ENCODE measurements at places on chromosomes 7 and 10. TPM values are rescaled to one million over a fixed set of nuclear protein-coding genes. Genes with fewer than 3 reads are reported as not detected.

- DNase-seq: no peak
These were observed 44.1 kb downstream of the MTURN start for GRCh38 chr7:30178748-30179436.

- DNase-seq: no peak
These were observed 78.2 kb downstream of the FAM53B start for GRCh38 chr10:124665980-124666379.

DNA sequence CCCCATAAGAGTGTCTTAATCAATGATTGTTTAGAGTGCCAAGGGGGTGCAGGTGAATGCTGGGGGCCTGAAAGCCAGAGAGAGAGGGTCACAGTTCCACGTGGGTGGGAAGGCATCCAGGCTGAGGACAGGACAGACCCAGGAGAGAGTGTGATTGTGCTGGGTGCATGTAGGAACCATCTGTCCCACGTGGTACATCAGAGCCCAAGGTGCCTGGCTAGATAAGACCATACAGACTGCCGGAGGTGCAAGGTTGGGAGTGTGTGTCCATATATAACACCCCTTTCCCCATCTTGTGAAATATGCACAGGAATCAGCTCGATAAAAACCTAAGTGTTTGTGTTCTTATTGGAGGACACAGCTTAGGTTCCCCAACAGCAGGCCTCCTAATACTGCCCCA lies 85.5 kb downstream of the WIPF3 start:
- DNase-seq: no peak

DNA sequence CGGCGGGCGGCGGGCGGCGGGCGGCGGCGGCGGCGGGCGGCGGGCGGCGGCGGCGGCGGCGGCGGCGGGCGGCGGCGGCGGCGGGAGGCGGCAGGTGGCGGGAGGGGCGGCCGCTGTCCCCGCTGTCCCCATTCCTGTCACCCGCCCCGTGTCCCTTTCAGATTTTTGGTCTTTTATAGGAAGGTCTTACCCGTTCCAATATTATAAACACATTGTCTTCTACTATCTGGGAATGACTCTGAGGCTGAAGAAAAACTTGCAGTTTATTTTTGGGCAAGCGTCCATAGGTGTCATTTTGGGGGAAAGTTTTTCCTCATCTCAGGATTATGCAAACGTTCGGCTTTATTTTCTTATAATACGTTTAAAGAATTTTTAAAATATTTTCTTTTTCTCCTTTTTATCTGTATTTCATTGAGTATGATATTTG lies 578 bp downstream of the ZNF713 start:
- DNase-seq: no peak

DNA sequence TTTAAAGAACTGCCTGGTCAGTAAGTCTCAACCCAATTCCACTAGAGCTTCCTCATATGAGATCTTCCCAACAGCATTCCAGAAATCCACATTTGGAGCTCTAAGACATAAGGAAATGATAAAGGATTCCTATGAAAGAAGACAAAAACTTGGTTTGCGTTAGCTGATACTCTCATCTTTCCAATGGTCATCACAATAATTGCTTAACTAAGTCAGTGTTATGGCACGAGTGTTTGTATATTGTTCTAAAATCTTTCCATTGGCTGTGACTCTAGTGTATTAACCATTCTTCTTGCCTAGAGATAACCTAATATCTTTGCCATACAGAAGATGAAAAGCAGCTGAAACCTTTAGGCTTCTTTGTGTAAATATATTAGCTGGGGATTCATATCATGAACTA lies 289.0 kb downstream of the SNX13 start:
- DNase-seq: no peak

DNA sequence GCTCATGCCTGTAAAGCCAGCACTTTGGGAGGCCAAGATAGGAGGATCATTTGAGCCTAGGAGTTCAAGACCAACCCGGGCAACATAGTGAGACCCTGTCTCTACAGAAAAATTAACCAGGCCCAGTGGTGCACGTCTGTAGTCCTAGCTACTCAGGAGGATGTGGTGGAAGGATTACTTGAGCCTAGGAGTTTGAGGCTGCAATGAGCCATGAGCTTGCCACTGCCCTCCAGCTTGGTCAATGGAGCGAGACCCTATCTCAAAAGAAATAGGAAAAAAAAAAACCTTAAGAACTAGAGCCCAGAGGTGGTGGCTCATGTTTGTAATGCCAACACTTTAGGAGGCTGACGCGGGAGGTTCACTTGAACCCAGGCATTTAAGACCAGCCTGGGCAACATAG lies 2.2 kb downstream of the STRA8 start:
- DNase-seq: no peak

GRCh38 chr10:85607043-85607695 lies 759.4 kb downstream of the GRID1 start:
- no peak for DNase-seq

GRCh38 chr10:43819464-43820230 lies 171.0 kb upstream of the ZNF32 start:
- no peak for DNase-seq

- no peak for DNase-seq
These were observed 545 bp downstream of the GIGYF1 start for GRCh38 chr7:100693312-100694097.

DNA sequence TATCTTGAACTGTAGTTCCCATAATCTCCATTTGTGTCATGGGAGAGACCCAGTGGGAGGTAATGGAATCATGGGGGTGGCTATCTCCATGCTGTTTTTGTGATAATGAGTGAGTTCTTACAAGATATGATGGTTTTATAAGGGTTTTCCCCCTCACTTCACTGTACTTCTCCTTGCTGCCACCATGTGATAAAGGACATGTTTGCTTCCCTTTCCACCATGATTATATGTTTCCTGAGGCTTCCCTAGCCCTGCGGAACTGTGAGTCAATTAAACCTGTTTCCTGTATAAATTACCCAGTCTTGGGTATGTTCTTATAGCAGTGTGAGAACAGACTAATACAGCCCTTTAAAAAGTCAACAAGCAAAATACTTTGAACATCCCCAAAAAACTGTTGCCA lies 427.7 kb downstream of the HTR7 start:
- no peak for DNase-seq

DNA sequence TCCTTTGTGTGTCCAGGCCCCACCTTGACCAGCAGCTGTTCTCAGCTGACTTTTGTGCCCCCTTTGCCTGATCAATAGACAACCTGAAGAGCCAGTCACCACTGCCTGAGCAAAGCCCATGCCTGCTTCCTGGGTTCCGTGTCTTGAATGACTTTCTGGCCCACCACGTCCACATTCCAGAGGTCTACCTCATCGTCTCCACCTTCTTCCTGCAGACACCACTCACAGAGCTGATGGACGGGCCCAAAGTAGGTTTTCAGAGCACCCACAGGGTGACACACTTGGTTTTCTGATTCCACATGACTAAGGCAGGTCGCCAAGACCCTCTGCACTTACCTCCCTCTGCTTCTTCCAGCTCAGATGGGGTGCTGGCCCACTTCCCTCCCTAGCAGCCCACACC lies 126.8 kb downstream of the WDFY4 start:
- DNase-seq: no peak

- DNase-seq: no peak
These were observed 93.2 kb upstream of the SAMD8 start for GRCh38 chr10:75018251-75018650.

DNA sequence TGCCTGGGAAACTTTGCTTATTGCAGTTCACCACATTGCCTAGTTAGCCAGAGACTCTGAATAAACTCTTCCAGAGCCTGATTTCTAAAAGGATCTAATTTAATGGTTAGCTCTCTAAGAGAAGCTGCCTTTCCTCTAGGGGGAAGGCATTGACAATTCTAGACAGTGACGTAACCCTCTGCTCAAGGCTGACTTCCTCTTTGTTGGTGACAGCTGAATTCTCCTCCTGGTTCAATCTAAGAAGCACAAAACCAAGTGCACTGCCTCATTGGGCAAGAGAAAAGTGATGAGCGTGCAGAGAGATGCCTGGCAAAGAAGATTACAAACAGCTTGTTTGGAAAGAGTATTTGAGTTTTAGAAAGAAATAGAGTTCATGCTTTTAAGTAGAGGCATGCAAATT lies 102.7 kb downstream of the MACC1 start:
- no peak for DNase-seq

- no peak for DNase-seq
These were observed 1.2 kb downstream of the CALY start for GRCh38 chr10:133335246-133336117.

GRCh38 chr10:49579621-49580020 lies 30.5 kb upstream of the SLC18A3 start:
- peak; percentile 55 for DNase-seq

GRCh38 chr7:108345710-108346336 lies 110.4 kb downstream of the NRCAM start:
- DNase-seq: no peak

DNA sequence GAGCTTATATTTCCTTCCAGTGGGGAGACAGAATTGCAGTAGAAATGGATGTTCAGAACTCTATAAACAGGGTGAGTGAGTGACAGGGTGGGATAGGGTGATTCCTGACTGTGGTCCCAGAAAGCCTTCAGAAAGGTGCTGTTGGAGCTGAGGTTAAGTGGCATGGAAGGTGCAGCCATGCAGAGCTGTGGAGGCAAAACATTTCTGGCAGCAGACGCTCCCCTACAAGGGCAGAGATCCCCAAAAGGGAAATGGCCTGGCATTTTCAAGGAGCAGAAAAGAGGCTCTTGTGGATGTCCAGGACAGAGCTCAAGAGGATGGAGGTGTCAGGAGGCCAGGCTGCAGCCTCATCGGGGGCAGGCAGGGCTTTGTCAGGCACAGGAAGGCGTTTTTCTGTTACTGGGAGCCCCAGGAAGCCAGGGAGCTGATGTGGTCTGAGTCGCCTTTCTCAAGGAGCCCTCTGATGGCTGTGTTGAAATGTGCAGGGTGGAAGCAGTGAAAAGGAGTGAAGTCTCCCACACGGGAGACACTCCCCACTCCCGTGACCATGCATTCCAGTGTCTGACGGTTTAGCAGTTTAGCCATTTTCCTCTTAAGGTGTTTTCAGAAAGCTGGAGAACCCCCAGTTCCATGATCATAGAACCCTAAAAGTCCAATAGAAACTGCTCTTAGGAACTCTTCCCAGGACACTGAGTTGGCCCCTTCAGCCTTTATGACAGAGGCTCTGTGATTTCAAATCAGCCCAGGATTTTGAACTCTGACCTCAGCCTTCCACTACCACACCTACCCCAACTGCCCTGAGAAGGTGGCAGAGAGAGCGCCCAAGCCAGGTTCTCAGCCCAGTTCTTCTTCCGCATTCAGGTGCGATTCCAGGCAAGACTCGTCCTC lies 96.2 kb downstream of the C10orf105 start:
- no peak for DNase-seq

GRCh38 chr10:32166365-32166764 lies 110.1 kb upstream of the KIF5B start:
- no peak for DNase-seq

The TMEM176B gene
- not detected for polyA plus RNA-seq

The DPY19L1 gene
- polyA plus RNA-seq: 10.2 TPM

The OLAH gene
- polyA plus RNA-seq: 0.15 TPM
